ENCODE measurements at places on chromosomes 2 and 18. TPM values are rescaled to one million over a fixed set of nuclear protein-coding genes. Genes with fewer than 3 reads are reported as not detected.

The SULT1C4 gene
- 4.1 TPM for total RNA-seq

The COLEC12 gene
- 1.7 TPM for total RNA-seq

The CFAP65 gene
- total RNA-seq = not detected

The SLC19A3 gene
- not detected for total RNA-seq

The PPIL3 gene
- total RNA-seq = 24.4 TPM

The MALL gene
- total RNA-seq = 171 TPM

The CD8B2 gene
- total RNA-seq = not detected

The SETBP1 gene
- total RNA-seq = not detected

The PKDCC gene
- total RNA-seq = 1.3 TPM

The TFCP2L1 gene
- not detected for total RNA-seq

The GPN1 gene
- total RNA-seq = 42.6 TPM

The ANKRD29 gene
- total RNA-seq = 1.5 TPM

The TMEM163 gene
- total RNA-seq = 0.44 TPM

The RAPGEF4 gene
- 7.2 TPM for total RNA-seq

The KCNG2 gene
- not detected for total RNA-seq

The PAIP2B gene
- 0.27 TPM for total RNA-seq

The IL18RAP gene
- total RNA-seq = not detected

The CFC1 gene
- not detected for total RNA-seq

The IFIH1 gene
- total RNA-seq = 24.5 TPM

The SEPTIN10 gene
- 82.5 TPM for total RNA-seq

The RPIA gene
- total RNA-seq = 9.9 TPM

The PFN4 gene
- not detected for total RNA-seq

The C2orf80 gene
- total RNA-seq = not detected

The TWSG1 gene
- 86.2 TPM for total RNA-seq

The CTAGE1 gene
- not detected for total RNA-seq

The CHRNG gene
- not detected for total RNA-seq

The TET3 gene
- total RNA-seq = 3.3 TPM

The SNRPD1 gene
- total RNA-seq = 18.3 TPM

The REG3A gene
- total RNA-seq = not detected

The BMP10 gene
- total RNA-seq = not detected

The IL1RL2 gene
- not detected for total RNA-seq

The CCL20 gene
- total RNA-seq = 6.5 TPM

The RPRM gene
- not detected for total RNA-seq

The ZC3H6 gene
- total RNA-seq = 1.2 TPM

The CMPK2 gene
- total RNA-seq = 30.0 TPM

The EIF2B4 gene
- total RNA-seq = 37.8 TPM

The RGPD4 gene
- not detected for total RNA-seq

The CNTNAP5 gene
- not detected for total RNA-seq

The GYPC gene
- total RNA-seq = 125 TPM

The SLC5A7 gene
- not detected for total RNA-seq

The ASIC4 gene
- total RNA-seq = not detected

The GPC1 gene
- 28.7 TPM for total RNA-seq

The SPEG gene
- 0.05 TPM for total RNA-seq
